ENCODE measurements at places on chromosomes 7 and 10.

DNA sequence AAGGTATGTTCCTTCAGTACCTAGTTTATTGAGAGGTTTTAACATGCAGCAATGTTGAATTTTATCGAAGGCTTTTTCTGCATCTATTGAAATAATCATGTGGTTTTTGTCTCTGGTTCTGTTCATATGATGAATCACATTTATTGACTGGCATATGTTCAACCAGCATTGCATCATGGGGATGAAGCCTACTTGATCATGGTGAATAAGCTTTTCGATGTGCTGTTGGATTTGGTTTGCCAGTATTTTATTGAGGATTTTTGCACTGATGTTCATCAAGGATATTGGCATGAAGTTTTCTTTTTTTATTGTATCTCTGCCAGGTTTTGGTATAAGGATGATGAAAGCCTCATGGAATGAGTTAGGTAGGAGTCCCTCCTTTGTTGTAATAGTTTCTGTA is 204.0 kb upstream of the GNAI1 start:
- DNase-seq: no peak

GRCh38 chr7:82690929-82691328 is 247.4 kb upstream of the CACNA2D1 start:
- no peak for DNase-seq

- no peak for DNase-seq
These were observed 49.9 kb downstream of the PITRM1 start for GRCh38 chr10:3122486-3123205.

- no peak for DNase-seq
These were observed 84.0 kb downstream of the ANLN start for GRCh38 chr7:36473454-36474282.

DNA sequence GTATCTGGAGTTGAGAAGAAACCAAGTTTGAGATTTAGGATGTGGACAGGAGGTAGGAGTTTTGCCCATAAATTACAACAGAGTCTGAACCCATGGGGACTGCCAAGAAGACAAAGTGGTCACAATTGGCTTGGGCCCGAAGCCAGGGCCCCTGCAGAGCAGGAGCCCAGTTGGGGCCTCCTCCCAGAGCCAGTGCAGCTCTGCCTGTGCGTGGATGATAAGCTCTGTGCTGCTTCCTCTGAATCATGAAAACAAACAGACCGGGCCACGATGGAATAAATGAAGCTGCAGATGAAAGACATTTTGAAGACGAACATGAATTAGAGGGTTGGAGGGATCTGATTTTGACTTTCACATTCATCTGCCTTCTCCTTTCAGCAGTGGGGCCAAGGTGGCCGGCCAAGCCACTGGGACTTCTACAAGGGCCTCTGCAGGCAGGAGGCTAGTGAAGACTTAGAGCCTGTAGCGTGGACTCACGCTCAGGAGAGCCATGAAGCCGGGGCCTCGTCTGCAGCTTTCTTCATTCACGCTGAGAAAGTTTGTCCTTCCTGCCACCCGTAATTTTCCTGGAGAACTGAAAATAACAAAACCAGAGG is 156.8 kb upstream of the LYZL1 start:
- no peak for DNase-seq

- no peak for DNase-seq
These were observed 183.2 kb downstream of the GLI3 start for GRCh38 chr7:42053834-42054233.

DNA sequence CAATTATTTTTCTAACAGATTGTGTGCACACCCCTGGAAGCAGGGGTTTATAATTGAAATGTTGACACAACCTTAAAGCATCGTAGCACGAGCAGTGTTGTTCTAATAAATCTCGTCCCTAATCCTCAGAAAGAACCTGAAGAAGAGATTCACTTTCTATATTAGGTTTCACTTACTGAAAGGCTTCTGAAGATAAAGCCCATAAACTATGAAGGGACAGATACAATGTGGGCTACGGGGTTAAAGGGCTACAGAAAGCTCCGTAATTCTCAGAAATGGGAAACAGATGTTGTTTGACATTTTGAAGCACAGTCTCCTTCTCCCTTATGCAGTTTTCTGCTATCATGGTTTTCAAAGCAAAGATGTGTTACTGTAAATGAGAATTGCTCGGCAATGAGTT is 479.6 kb downstream of the GATA3 start:
- no peak for DNase-seq
